ENCODE measurements at places on chromosomes 1 and 21.

DNA sequence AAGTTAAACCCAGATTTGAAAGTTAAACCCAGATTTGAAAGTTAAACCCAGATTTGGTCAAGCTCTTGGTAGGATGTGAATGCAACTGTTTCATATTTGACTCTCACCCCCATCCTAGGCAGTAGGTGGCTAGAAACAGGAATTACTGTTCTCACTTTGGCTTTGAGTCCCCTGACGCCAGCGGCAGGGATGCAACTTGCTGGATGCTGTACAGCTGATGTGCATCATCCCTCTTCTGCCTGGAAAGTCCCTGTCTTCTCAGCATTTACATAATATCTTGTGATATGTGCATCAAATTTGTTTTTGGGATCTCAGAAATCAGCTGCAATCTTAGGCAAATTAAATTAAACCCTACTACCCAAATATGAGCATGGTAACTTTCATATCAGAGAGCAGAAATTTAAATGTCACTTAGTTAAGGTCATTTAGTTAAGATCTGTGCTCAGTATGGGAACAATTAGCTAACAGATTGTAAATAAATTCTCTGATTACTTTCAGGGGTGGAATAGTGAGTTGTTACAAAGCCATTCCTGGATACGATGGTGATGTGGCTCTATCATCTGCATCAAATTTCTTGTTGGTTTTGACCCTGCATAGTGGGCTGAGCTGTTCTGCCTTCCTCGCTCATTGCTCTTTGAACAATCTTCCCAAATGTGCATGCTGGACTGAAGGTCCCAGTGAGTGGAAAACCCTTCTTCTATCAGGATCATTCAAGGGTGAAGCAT is 6.8 kb upstream of the HAO2 start:
- DNase-seq: no peak

- no peak for DNase-seq
Observed at GRCh38 chr1:178643831-178644230, 81.2 kb upstream of the RALGPS2 start.

- DNase-seq: peak; percentile 69
Observed at GRCh38 chr1:35707601-35708440, 10.9 kb downstream of the C1orf216 start.

GRCh38 chr1:234585330-234586055 is 24.5 kb downstream of the IRF2BP2 start:
- DNase-seq: no peak

DNA sequence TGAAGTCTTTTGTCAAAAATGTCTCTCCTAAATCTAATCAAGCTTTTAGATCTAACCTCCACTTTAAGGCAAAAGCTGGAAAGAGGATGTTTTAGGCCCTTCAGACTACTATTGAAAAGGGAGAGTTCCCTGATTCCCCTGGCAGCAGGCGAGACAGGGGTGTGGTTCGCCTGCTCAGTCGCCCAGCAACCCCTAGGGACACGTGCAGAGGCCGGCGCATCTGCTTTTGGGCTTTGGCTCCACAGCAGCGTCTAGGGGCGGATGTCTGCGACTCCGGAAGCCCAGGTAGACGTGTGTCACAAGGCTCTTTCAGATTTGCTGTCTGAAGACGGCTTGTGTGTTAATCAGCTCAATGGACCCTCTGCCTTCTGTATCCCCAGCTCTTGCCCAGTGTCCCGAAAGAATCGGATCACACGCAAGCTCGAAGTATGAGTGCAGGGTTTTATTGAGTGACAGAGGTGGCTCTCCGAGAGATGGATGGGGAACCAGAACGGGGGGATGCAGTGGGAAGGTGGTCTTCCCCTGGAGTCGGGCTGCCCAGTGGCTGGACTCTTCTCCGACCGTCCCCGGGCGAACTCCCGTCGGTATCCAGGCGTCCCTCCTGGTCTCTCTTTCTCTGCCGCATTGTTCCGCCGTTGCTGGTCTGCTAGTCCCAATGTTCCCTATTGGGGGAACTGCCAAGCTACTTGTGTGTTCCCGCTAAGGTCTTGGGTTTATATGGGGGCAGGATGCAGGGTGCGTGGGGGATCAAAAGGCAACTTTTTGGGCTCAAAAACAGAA is 45.5 kb downstream of the OLFML2B start:
- DNase-seq: no peak

GRCh38 chr1:170539154-170539553 is 7.2 kb downstream of the GORAB start:
- no peak for DNase-seq

Data from SHP77 (cell line).